ENCODE measurements at places on chromosomes 5 and 9.

DNA sequence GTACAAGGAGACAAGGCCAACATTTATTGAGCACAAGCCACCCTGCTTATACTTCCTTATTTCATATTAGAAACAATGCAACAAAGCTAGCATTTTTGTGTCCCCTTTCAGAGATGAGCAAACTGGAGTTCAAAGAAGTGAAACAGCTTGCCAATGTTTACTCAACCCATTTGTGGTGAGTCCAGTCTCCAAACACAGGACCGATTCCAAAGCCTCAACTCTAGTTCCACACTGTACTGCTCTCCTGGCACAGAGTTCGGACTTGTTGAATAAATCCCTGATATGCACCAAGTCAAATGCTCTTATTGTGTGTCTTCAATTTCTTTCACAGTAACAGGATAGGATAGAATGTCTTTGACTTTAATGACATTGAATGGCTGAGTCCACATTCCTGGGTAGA lies 604.8 kb upstream of the BRINP1 start:
- no peak for DNase-seq

- DNase-seq: no peak
Observed at GRCh38 chr5:180832638-180833068, 28.4 kb downstream of the ZFP62 start.

GRCh38 chr5:9057406-9058000 lies 488.4 kb downstream of the SEMA5A start:
- DNase-seq: no peak

DNA sequence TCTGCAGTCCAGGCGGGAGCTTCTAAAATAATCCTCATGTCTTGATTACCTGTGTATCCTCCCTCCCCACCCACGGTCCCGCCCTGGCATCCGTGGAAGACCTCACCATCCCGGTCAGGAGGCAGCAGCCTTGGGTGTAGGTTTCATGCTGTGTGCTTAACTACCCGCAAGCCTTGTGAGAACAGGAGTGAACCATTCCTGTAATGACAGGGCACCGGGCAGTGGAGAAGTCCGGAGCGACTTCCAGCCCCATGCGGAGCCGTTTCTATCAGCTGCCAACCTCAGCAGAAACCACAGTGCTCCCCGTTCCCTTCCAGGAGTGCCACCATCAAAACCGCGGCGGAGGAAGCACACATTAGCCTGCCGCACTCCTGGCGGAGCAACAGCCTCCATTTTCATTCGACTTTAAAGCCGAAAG lies 123.5 kb upstream of the LMX1B start:
- DNase-seq: peak; percentile 71

DNA sequence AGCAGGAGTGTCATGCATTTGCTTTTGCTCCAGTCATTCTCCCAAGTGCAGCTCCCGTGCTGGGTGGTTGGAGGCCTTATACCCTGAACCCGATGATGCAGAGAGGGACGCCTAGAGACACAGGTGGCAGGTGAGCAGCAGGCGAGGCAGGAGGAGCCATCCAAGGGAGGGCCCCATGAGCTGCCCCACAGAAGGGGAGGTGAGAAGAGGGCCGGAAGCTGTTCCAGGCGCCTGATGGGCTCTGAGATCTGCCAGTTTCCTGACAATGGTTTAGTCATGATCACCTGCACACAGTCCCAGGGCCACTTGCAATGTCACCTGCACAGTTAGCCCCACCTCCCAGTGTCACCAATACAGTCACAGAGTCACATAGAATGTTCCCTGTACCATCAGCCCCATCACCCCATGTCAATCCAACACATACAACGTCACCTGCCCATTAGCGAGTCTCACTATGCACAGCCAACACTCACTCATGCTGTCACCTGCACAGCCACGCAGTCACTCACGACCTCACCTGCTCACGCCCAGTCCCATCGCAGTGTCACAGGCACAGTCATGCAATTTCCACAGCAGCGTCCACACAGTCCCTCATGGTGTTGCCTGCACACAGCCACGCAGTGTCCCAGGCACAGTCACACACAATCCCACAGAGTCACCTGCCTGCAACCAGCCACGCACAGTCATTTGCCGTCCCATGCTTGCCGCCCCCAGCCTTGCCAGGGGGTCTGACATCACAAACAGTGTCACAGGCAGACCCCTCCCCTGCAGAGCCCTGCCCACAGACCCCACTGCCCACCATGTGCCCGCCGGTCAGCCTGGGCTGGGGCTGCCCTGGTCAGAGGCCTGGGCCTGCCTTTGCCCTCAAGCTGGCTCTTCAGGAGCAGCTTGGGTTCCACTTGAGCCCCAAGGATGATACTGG lies 113.4 kb downstream of the LHX2 start:
- DNase-seq: no peak

DNA sequence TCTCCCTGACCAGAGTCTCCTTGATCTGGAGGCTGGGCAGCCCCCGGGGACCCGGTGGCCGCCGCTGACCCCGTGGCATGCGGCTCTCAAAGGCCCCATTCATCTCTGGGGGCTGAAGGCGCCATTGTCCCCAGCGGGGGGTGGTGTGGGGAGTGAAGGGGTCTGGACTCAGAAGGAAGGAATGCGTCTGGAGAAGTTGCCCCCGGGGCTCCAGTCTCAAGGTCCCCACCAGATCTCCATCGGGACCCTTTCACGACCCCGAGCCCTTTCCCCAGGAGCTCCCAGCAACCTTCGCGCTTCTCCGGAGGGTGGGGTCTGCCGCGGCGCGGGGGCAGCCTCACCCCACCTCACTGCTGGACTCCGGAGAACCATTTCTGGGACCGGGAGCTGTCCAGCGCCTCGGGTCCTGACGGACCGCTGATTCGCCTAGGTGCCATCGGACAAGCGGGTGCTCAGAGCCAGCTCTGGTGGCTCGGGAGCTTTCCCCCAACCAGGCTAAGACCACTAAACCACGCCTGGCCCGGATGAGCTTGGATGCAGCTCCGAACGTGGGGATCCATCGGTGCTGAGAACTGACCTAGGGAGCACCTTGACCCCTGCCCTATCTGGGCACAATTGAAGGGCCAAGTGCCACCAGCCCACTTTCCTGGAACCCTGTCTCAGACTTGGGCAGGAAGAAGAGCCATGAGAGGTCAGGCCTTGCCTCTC lies 5.1 kb upstream of the PCDH1 start:
- DNase-seq: peak; percentile 43

- no peak for DNase-seq
Observed at GRCh38 chr5:179135441-179136215, 75.5 kb downstream of the ZNF354C start.

DNA sequence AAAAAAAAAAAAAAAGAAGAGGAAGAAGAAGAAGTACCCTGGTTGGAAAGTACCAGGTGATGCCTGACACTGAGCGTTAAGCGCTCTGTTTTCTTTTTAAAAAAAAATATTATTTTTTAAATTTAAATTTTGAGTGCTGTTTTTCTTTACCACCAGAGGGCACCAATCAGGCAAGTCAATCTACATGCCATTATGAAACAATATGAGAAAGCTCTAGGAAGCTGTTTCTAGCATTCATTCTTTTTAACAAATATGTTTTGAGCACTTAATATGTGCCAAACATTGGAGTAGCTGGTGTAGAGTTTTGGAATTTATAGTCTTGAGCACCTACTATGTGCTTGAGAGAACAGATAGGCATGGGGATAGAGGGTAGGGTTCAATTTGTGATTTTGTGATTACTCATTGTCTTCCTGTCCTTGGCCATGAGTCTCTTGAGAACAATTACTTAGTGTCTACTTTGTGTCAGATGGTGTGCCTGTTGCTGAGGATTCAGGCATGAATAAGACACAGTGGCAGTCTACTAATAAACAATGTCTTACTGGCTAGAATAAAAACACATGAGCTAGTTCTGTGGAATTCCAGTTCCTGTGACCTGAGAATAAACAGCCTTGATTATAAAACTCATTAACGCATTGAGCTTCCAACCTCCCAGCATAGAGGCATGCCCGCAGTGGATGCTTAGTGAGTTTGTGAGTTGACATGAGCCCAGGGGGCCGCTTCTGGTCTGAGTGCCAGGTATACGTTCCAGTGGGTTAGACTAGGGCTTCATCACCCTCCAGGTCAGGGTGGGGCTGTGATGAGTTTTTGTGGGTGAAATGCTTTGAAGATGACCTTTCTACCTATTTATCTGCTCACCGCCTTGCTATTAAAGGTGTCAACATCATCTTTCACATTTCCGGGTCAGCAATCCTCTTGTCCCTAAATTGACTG lies 3.0 kb upstream of the UBE2R2 start:
- DNase-seq: no peak

GRCh38 chr5:100516285-100516684 lies 18.9 kb upstream of the FAM174A start:
- DNase-seq: no peak

GRCh38 chr5:142317173-142317572 lies 7.6 kb downstream of the SPRY4 start:
- DNase-seq: no peak

All from occipital lobe (tissue), 3 donors.